KBM-7 (cell line): ENCODE measurements at places on chromosomes 3 and 15.

- DNase-seq, result no peak
Observed at GRCh38 chr3:72665103-72665502, 183.1 kb downstream of the SHQ1 start.

DNA sequence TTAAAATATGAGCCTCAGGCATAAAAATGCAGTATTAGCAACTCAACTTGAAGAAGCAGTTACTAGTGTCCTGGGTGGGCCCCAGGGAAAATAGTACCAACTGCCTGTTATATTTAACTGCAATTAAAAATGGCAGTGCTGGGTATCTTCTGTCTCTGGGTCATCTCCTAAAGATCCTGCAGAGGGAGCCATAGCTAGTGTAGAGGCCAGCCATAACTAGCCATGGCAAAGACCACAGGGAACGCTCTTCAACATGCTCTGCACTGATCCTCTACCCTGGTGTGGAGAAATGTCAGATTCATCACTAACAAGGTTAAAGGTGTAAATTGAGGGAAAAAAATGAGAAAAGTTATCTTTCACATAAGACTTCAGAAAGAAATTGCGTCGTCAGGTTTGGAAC, 181.3 kb downstream of the SNRPN start:
- peak; percentile 15 for DNase-seq

DNA sequence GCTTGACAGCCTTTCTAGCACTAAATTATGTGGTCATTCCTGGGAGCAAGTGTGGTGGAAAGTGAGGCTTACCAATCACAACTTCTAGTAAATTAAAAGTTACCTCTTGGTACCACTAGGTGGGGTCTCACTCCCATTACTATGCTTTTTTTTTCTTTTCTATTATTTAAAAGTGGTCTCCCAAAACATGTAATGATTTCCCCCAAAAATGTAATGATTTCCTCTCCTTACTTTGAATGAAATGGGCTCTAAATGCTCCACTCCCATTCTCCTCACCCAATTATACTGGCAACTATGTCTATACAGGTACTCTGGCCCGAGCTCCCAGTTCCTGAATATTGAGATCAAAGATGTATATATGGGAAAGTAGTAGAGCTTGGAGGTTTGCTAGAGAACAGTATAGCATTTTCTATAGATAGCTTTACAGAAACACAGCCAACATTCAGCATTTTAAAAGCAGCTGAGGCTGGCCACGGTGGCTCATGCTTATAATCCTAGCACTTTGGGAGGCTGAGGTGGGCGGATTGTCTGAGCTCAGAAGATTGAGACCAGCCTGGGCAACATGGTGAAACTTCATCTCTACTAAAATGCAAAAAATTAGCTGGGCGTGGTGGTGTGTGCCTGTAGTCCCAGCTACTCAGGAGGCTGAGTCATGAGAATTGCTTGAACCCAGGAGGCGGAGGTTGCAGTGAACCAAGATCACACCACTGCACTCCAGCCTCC, 70.9 kb downstream of the DCUN1D1 start:
- DNase-seq, result peak; percentile 37

GRCh38 chr3:35780800-35781199, 141.5 kb downstream of the ARPP21 start:
- no peak for DNase-seq

- peak; percentile 77 for DNase-seq
Observed at GRCh38 chr15:80776420-80777045, 2.6 kb upstream of the CEMIP start.

DNA sequence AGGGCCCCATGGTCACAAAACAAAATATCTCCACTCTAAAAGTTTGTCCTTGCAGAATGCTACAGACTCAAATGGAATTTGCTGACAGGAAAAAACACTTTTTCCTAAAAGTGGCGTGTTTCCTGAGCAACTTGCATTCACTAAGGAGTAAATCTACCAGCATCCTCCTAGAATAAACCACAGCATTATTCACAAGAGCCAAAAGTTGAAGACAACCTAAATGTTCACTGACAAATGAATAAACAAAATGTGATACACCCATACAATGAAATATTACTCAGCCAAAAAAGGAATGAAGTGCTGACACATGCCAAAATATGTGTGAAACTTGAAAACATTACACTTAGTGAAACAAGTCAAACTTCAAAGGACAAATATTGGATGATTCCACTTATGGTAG, 28.9 kb downstream of the ITGB5 start:
- no peak for DNase-seq

DNA sequence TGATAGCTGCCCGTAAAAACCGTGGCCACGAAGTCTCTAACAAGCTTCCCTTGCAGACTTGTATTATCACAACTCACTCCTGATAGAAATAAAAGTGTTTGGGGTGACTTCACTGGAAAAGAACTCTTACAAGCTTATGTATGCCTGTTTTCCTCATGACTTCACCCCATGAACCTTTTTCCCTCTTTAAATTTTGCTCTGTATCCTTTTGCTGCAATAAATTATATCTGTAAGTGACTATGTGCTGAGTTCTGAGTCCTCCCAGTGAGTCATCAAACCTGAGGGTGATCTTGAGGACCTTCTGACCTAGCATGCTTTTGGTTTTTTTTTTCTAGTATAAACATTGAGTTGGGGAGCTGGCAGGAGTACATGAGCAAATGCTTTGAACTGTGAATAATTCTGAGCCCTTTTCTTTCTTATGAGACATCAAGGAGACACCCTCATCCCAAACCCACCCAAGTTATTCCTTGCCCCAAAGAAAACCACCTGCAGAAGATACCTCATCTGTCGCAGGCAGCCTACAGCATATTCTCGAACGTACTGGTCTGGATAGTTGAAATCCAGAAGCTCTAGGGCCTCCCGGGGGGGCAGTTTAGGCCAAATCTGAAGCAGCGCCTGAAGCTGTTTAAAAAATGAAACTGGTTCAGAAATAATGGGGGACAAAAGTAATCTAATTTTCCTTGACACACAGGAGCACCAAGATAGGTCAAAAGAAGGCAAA, 85.9 kb downstream of the FAIM start:
- no peak for DNase-seq

GRCh38 chr15:40441565-40442531, 1.1 kb downstream of the BAHD1 start:
- no peak for DNase-seq

GRCh38 chr3:56190130-56190529, 278.1 kb downstream of the ERC2 start:
- DNase-seq, result no peak
